ENCODE measurements at places on chromosomes 11 and 22.

DNA sequence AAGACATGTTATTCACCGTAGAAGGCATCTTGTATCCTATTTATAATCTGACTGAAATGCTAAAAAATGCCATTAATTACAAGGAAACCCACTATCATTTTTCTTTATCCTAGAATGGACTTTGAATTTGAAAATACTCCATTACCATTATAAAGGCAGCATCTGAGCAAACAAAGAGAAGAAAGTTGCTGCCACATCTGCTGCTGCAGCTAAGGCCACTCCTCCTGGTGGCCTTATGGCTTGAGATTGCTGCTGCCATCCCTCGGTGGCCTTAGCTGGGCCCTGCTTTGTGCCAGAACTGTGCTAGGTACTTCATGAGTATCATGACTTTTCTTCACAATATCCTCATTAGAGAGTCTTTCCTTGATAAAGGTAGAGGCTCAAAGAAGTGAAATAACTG, 1210.1 kb upstream of the TENM4 start:
- no peak for DNase-seq

DNA sequence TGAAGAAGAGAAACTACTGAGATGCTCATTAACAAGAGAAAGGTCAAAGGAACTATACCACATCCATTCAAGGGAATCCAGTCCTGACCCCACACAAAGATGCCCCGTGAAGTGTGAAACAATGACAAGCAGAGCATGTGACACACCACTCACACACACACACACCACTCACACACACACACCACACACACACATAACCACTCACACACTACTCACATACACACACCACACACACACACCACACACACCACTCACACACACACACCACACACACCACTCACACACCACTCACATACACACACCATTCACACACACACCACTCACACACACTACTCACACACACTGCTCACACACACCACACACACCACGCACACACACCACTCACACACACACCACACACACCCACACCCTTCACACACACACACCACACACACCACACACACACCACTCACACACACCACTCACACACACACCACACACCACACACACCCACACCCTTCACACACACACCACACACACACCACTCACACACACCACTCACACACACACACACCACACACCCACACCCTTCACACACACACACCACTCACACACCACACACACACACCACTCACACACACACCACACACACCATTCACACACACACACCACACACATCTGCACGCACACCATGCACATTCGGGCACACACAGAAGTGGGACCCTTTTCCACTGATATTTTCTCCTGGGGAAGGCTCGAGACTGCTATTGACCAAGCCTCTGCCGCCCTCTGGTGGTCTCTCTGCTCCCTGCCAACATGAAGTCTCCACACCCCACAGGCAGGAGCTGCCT, 32.0 kb upstream of the COMT start:
- DNase-seq: peak; percentile 89

- DNase-seq: no peak
Measured at GRCh38 chr11:134497586-134497985, 85.5 kb upstream of the B3GAT1 start.

GRCh38 chr11:112085822-112086421, 634 bp downstream of the TIMM8B start:
- peak; percentile 52 for DNase-seq

GRCh38 chr22:17562906-17563870, at the start of gene SLC25A18:
Gene SLC25A18 (plus strand): TSS chr22:17563498. CDS start chr22:17579945, 16,447 bp downstream.
- DNase-seq: peak; percentile 28

DNA sequence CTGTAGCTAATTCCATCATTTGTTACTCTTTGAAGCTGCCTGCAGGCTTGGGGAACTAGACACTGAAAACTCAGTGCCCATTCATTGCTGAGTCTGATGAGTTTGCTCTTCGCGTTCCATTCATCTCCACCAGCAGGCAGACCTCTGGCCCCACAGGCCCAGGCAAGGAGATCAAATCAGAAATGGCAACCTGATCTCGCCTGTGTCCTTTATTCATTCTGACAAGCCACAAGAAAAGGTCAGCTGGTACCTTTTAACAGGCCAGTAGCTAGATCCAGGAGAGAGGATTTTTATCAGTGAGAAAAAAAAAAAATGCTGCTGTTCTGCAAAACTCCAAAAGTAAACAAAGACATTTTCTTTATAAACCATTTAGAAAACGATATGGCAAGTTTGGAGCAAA, 742.5 kb downstream of the ETS1 start:
- no peak for DNase-seq

- no peak for DNase-seq
Measured at GRCh38 chr11:128888034-128888985, 2.8 kb upstream of the KCNJ5 start.

DNA sequence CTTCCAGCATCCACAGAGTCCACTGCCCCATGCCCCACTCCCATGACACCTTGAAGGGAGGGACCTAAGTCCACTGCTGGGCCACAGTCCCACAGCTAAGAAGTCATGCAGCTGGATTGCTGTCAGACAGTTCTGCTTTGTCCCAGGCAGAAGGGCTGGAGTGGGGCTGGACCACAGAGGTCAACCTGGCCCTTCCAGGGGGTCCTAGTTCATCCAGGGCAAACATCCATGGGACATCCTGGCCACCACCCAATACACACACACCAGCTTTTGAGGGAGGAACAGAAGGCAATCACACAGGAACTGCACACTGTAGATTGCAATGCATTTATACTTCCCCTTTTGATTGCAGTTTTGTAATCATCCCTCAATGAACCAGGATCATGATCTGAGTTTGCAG, 11.3 kb upstream of the APOL4 start:
- no peak for DNase-seq

GRCh38 chr11:1740786-1741530, 9.4 kb downstream of the IFITM10 start:
- DNase-seq: no peak
